ENCODE measurements at places on chromosomes 1 and 21.

- no peak for DNase-seq
Measured at GRCh38 chr1:221347706-221348105, 394.2 kb downstream of the DUSP10 start.

- DNase-seq, result no peak
Measured at GRCh38 chr1:42152119-42152518, 1.1 kb upstream of the GUCA2B start.

DNA sequence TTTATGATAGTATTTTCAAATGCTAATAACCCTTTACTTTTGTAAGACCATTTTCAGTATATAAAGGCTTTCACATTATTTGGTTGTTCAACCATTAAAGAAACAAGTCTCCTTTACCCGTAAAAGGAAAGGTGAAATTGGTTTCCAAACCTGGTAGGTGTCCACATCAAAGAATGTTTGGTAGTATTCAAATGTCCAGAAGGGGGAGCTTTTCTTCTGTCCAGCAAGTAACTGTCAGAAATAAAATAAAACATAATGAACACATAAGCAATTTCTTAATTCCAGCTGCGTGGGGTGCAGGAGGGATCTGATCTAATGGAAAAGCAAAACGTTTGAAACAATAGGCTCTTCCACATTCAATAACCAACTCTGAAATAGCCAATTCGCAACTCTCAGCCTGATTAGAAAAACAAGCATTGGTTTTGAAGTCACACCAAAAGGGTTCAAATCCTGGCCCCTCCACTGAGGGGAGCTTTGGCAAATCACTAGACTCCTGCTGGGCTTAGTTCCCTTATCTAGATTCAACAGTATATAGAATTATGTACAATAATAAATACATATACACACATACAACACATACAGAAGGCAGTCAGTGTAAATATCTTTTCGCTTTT is 11.0 kb downstream of the YIPF1 start:
- peak; percentile 26 for DNase-seq

DNA sequence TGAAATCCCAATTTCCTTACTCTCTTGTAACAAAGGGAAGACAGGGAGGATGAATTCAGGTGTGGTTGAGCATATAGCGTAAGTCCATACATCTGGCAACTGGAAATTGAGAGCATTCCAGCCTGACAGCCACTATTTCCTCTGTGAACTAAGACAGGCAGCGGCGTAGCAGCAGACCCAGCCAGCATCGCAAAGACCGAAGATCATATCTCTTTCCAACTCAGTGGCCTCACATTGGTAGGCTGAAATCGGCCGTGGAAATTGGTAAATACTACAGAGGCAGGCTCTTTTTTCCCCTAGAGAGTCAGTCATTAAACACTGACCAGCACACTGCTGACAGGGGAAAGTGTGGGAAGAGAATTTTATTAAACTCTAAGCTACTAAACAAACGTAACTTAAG is 43.4 kb downstream of the TARBP1 start:
- no peak for DNase-seq

- DNase-seq, result no peak
Measured at GRCh38 chr1:5108740-5109139, 454.3 kb downstream of the AJAP1 start.

DNA sequence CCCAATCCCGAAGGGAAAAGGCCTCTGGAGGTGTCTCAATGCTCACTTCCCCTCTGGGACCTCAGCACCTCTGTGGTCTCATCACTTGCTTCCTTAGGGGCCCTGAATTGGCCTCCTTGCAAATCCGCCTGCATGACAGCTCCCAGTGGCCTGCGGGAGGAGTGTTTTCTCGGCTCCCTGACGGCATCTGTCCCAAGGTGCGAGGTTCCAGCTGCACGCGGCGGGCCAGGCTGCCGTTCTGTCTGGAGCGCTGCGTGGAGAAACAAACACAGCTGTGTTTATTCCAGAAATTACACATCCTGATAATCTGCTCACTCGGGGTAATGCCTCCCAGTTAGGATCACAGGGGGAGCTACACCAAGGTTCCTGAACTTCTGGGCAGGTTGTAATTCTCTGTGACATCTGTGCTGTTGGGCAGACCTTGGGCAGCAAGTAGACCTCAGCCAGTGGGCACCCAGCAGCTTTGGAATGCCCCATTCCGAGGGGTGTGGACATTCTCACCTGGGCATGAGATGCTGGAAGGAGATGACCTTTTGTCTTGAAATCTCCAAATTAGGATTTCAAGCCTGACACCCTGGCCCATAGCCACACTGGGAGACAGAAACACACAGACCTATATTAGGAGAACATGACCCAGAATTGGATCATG is 18.2 kb downstream of the EPHB2 start:
- no peak for DNase-seq

Data from urothelium cell line (cell line).